ENCODE measurements at places on chromosomes 11 and 22.

DNA sequence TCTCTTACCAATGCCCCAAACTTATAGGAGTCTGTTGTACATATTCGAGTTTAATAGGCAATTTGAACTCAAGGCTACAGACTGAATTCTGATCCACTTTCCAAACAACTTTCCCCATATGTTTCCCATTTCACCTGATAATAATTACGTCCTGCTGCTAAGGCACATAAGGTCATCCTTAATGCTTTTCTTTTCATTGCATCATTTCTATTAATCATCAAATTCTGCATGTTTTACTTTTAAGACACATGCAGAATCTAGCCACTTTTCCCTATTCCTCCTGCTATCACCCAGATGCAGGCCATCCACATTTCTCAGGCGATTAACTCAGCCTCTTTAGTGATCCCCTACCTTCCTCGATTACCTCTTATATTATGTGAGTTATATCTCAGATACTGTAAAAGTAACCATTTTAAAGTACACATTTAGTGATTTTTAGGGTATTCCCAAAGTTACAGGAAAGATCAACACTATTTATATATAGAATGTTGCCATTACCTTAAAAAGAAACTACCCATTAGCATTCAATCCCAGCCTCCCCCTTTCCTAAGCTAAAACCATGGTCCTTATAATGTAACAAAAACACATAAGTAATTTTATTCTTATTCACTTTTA is 14.9 kb downstream of the XKR3 start:
- DNase-seq, result no peak

- no peak for DNase-seq
Observed at GRCh38 chr11:120378474-120378873, 42.3 kb downstream of the ARHGEF12 start.

GRCh38 chr22:24236656-24237055 is 8.2 kb downstream of the GGT5 start:
- DNase-seq, result no peak

- DNase-seq, result no peak
Observed at GRCh38 chr11:112222303-112222702, 3.9 kb upstream of the PTS start.

DNA sequence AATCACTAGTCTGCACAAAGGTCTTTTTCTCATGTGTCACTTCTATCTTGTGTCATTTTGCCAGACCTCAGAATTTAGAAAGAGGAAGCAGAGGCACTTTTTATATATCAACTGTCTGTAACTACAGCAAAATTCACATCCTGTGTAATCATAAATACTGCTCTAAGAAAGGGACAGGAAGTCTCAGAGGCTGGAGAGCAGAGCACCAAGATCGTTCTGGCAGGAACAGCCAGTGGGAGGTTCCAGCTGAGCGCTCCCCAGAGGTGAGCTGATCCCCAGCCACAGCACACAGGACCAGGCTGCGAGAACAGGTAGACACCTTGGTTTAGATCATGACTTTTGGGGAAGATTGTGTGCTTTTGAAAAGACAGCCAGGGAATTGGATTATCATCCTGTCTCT is at the start of gene MS4A7:
MS4A7 (plus strand) TSS at position 179 of the 400 bp plus-strand sequence. CDS start 4,610 bp downstream, outside the sequence.
- no peak for DNase-seq

- peak; percentile 86 for DNase-seq
Observed at GRCh38 chr11:130827451-130828377, 88.6 kb downstream of the SNX19 start.

- no peak for DNase-seq
Observed at GRCh38 chr11:10943968-10944367, 86.1 kb upstream of the ZBED5 start.

GRCh38 chr11:67663532-67664212 is 10.8 kb downstream of the ALDH3B2 start:
- peak; percentile 5 for DNase-seq

DNA sequence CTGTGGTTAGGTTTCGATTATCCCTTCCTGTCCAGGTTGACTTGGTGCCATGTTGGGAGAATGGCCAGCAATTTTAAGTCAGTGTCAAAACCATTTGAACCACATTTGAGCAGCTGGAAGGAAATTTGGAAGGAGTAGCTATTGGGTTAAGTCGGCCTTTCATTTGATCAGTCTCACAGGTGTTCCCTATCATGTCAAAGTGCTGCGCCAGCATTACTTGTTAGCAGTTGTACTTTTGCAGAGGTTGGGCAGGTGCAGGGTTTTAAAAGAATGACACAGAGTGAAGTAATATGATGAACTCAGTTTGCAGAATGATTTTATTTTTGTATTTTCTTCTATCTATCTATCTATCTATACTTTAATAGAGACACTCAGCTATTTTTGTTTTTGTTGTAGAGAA is 6.4 kb upstream of the TYMP start:
- no peak for DNase-seq

GRCh38 chr11:119845756-119846155 is 116.8 kb upstream of the NECTIN1 start:
- DNase-seq, result no peak

DNA sequence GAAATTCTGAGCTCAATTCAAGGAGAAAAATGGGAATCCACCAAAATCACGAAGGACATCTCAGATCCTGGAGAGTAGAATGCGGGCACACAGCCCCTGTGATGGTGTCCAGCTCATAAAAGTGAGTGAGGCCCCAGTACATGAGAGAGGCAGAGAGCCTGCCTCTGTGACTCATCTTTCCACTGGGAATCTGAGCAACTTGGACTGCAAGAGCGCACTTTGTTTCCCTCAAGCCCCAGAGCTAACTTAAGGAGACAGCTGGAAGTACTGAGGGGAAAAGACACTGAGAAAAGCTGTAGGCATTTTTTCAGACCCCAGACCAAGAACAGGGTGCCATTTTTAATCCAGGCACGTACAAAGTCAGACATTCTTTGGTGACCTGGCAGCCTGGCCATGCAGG is 273.7 kb downstream of the C11orf87 start:
- no peak for DNase-seq

DNA sequence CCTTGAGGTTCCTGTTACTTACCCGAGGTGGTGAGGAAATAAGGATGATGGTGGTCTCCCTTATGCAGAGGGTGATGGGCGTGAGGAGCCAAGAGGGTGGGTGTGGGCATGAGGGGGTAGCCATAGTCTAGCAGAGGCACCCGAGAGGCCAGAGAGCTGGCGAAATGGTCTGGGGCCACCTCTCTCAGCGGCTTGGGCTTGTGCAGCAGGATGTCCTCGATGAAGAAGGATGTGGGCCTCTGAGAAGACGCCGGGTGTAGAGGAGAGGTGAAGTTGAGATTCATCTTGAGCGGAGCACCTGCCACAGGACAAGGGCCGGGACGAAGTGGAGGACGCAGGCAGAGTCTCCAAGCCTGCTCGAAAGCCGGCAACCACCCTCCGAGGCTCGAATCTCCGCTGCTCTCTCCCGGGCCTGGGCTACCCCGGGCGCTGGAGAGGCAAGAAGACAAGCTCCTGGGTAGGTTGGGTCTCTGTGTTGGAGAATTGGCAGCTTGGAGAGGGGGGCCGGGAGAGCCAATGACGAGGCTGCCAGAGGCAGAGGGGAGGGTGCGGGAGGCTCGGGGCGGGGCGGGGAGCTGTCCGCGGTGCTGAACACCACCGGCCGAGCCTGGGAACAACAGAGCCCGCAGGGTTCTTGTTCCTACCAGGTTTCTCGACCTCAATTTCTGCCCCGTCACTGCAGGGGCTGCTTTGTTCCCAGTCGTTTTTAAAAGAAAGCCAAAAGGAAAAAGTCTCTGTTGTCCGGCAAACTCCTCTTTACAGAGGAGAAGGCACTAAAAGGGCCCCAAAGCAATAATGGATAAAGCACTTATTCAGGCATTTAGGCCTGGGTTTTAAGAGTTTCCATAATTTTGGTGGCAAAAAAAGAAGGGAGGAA is at the start of gene BSX:
BSX (minus strand) TSS at position 447 of the 877 bp plus-strand sequence; CDS start at position 284, 163 bp downstream.
- peak; percentile 35 for DNase-seq

DNA sequence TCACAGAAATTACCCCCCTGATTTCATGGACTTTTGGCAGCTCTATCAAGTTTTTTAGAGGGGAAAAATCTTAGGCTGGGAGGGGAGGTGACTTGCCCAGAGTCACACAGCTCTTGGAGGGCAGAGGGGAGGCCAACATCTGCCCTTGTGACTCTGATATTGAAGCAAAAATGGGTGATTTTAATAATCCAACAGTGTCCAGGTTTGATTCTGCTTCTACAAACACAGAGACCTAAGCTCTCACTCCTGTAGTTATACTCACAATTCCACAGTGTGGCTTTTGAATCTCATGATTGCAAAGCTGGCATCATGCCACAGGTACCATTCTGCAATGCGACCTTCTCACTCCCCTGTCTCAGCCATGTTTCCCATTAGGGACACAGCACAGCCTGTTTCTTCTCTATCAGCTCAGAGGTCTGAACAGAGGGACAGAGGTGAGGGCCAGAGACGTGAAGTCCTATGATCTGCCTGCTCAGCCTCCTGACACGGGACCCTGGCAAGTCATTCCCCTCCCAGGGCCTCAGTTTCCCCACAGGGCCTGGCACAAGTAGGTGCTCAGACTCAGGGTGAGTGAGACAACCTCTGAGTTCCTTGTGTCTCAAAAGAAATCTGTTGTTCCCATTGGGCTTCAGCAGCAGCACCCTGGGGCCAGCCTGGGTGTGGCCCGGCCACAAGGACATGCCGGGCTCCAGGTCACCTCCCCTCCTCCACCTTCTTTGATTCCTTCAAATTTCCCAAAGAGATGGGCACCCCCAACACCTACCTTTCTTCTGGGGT is 766 bp downstream of the APOL2 start:
- no peak for DNase-seq

DNA sequence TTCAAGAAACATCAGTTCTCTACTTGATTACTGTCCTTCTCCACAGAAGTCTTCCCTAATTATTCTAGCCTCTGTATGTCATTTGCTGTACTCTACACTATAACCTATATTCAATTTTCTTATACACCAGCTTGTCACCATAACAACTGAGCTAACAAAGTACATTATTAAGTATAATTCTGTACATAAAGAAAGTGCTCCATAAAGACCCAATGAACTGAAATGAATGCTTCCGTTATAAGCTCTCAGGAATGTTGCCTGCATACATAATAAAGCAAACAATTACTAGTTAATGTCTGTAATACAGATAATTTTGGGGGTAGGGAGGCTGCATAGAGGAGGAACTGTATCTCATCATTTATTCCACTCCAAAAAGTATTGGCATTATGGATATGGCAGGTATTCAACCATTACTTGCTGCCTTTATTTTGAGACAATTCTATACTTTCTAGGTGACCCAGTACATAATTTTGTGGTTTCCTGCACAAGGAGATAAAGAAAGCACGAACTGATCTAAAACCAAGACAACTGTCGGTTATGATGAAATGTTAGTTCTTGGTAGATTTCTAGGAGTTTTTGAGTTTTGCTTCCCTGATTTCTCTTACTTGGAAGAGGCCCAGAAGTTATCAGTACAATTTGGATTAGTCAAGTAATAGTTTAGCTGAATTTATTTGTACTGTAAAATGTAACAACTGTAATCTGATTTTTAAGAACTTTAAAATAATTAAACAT is 202.5 kb downstream of the SBF2 start:
- no peak for DNase-seq

GRCh38 chr11:83364500-83365045 is 78.4 kb upstream of the CCDC90B start:
- no peak for DNase-seq

DNA sequence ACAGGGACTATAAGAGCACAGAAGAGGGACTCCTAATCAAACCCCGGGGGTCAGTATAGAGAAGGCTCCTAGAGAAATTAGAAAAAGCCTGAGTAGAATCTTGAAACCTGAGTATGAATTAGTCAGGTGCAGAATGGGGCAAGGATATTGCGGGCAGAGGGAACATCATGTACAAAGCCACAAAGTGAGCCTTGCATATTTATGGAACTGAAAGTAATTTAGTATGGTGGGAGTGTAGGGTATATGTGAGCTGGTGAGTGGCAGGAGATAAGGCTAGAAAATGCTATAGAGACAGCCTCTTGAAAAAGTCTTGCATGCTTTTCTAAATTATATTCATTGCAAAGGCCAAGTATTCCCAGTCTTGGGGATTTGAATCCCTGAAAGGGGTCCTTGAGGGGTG is 93.7 kb downstream of the STIM1 start:
- no peak for DNase-seq

- peak; percentile 80 for DNase-seq
Observed at GRCh38 chr22:46053563-46054090, 76.7 kb upstream of the WNT7B start.

DNA sequence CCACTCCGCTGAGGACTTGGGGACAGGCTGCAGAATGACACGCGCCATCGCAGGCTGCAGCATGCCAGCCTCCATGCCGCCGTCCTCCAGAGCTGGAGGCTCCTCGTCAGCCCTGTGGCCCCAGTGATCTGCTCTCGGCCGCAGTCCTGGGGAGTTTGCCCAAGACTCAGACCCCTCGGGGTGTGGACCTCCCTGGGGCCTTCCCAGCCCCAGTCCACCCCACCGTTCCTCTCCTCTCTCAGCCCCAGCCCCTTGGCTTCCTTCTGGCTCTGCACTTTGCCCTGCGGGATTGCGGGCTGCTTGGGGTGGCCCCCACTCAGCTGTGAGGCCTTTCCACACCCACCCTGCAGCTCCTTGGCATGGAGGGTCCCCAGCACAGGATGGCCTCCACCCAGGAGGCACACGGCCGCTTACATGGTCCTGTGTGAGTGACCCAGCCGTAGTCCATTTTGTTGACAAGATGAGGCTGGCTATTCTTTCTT is 414.9 kb downstream of the TBC1D22A start:
- DNase-seq, result no peak

GRCh38 chr11:134370526-134371435 is 39.0 kb downstream of the GLB1L2 start:
- no peak for DNase-seq

DNA sequence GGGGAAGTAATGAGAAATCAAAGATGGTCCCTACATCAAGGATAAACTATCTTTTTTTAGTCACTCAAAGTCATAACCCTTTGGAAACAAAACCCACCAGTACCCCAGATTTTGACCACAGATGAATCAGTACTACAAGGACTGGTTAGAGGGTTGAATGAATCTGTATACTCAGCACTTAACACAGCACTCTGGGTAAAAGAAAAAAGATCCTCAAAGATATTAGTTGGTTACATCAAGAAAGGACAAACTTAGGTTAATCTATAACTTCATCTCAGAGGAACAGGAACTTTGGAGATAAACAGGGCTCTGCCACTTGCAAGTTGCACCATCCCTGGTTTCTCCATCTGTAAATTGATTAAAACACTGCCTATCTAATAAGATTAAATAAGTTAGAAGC is 18.8 kb downstream of the SC5D start:
- DNase-seq, result no peak

DNA sequence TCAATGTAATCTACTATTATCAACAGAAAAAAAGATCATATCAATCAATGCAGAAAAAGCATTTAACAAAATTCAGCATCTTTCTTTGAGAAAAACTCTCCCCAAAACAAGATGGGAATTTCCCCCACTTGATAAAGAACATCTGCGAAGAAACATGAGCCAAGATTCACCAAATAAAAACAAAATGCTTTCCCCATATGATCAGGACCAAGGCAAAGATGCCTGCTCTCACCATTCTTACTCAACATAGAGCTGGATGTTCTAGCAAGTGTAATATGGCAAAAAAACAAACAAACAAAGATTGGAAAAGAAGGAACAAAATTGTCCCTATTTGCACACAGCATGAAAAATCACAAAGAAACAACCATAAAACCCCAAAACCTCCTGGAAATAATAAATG is 23.4 kb downstream of the SHANK2 start:
- no peak for DNase-seq

All from hepatic stellate cell (primary cell).